ENCODE measurements at places on chromosomes 12 and 14. TPM values are rescaled to one million over a fixed set of nuclear protein-coding genes. Genes with fewer than 3 reads are reported as not detected.

PYGL gene
- total RNA-seq = 57.3 TPM

GLTP gene
- total RNA-seq = 24.2 TPM

FAM90A1 gene
- 0.09 TPM for total RNA-seq

HOXC12 gene
- not detected for total RNA-seq

Measured in pericardium fibroblast (primary cell).